ENCODE measurements at places on chromosomes 13 and 19.

GRCh38 chr19:32555786-32556185, 25.2 kb upstream of the PDCD5 start:
- DNase-seq: no peak

- DNase-seq: no peak
These were observed 201.7 kb upstream of the UBL3 start for GRCh38 chr13:30052120-30052519.

DNA sequence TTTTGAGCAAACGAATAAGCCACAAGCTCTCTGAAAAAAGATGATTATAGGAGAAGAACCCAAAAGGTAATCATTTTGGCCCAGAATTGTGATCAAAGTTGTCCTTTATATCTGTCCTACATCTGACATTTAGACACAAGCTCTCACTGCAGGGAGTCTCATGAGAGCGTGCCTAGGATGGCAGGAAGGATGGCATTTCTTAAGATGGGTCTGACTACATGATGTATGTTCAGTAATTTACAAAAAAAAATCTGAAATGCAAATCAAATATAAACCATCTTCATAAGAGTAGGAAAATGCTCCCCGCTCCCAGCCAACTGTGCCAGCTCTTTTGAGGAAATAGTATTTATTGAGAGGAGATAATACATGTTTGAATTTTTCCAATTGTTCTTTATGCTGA, 81.0 kb upstream of the MBNL2 start:
- no peak for DNase-seq

DNA sequence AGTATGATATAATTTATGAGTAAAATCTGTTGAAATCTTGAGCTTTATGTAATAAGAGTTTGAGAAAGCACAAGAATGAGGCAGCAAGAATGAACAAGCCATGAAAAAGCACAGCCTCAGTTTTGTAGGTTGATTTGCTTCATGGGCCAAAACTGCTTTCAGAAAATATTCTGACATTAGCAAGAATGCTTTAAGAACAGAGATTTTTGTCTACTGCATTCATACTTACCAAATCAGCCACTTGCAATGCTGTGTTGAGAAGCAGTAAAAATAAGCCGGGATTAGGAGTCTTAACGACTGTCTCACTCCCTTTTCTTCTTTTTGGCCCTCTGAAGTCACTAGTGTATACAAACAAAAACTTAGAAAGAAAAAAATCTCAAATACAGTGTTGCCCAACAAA, 114.5 kb downstream of the POSTN start:
- DNase-seq: no peak

- DNase-seq: no peak
These were observed 26.8 kb downstream of the PIAS4 start for GRCh38 chr19:4034048-4035017.

- no peak for DNase-seq
These were observed 94.1 kb downstream of the STK24 start for GRCh38 chr13:98482476-98483444.

Data from activated naive CD8-positive, alpha-beta T cell treated with anti-CD3 and anti-CD28 coated beads, Interleukin-2, amount 10 ng/mL, durations not matched to agents 7 days and 5 days (primary cell).